ENCODE measurements at places on chromosomes 7 and 10. TPM values are rescaled to one million over a fixed set of nuclear protein-coding genes. Genes with fewer than 3 reads are reported as not detected.

DNA sequence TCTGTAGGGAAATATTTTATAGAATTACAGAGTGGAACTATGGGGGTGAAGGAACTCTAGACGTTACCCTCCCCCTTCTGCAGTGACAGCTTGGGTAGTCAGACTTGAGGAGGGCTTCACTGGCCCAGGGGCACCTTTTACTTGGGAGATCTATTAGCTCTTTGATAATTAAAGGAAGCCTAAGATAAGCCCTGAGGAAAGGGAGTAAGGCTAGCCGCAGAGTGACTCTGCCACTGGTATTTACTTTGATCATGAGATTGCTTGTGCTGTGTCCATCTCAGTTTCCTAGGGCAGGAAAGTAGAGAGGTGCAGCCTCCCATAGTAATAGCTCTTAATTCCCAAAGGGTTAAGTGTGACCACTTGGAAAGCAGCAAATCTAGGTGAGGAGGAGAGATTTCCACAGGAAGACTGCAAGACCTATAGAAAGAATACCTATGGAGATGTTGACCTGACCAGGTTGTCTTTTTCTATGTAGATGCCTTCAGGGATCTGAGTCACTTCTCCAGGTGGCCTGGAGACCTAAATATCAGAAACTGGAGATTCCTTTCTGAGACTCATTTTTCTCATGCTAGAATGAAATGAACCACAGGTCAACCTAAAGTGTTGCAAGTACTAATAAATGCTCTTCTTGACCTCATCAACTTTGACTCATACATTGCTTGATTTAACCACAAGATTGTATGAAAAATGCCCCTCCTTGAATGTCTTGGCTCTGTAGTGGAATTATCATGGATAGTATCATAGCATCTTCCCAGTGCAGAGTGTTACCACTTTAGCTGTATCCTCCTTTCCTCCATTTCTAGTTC, 447.3 kb upstream of the GHITM start:
- DNase-seq = no peak

DNA sequence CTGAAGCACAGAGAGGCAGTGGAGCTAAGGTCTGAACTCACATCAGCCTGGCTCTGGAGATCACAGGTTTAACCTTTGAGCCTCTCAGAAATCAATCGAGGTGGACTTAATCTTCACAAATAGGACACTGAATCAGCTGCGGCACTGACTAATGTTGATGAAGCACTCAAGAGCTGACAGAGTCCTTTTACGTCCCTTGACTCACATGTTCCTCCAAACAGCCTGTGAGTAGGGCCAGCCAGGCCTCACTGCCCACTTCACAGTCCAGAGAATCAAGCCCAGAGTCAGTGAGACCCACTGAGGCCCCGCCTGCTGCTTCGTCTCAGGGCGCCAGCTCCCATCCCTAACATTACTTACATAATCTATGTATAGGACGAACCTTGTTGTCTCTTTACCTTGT, 63.1 kb downstream of the TNS3 start:
- DNase-seq = no peak

GRCh38 chr7:135599471-135599870, 41.8 kb downstream of the NUP205 start:
- no peak for DNase-seq

DNA sequence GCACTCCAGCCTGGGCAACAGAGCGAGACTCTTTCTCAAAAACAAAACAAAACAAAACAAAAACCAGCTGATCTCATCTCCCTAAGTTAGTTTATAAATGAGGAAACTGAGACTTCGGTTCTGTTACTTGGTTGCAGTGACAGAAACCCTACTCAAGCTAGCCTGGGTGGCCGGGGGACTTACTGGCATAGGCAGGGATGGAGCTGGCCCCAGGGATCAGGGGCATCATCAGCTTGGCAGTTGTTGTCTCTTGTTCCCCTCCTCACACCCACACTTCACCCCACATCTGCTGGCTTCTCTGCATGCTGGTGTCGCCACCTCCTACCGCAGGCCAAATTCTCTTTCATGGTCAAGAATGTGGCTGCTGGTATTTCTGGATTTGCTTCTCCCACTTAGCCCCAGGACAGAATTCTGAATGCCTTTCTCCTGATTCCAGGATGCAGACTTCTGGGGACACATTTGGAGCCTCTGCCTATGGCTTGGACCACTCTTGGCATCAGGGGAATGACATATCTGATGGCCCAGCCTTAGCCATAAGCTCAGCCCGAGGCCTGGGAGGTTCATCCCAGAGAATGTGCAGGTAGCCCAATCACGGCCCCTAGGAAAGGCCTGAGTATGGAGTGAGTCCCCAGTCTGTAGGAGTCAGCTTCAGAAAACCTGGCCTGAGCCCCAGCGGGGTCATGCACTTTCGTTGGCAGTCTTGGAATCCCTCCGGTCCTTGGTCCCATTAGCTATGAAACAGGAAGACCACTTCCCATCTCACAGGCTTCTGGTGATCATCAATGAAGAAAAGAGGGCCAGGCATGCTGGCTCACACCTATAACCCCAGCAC, 41.6 kb upstream of the CTBP2 start:
- no peak for DNase-seq

GRCh38 chr10:128898133-128898915, 568.7 kb upstream of the MGMT start:
- DNase-seq = no peak

GRCh38 chr10:127210936-127211466, 14.6 kb upstream of the INSYN2A start:
- DNase-seq = no peak

GRCh38 chr7:47610506-47611044, 28.7 kb upstream of the TNS3 start:
- no peak for DNase-seq

DNA sequence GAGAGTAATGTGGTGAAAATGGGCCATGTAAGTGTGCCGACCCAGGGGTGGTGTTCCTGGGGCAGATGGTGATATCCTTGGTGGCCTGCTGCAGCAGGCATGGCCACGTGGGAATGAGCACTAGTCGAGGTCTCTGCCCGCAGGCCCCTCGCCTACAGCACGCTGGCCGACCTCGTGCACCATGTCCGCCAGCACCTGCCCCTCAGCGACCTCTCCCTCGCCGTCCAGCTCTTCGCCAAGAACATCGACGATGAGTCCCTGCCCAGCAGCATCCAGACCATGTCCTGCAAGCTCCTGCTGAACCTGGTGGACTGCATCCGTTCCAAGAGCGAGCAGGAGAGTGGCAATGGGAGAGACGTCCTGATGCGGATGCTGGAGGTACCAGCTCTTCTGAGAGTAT, 30.3 kb downstream of the TRRAP start:
- DNase-seq = no peak

- no peak for DNase-seq
Observed at GRCh38 chr10:56469482-56469881, 108.4 kb upstream of the ZWINT start.

Gene SLC18A3
- total RNA-seq = not detected

Gene LRGUK
- total RNA-seq = 0.22 TPM

Gene DKK1
- total RNA-seq = not detected

Gene SLC16A9
- 0.89 TPM for total RNA-seq

Gene NODAL
- total RNA-seq = not detected

Gene CDC14C
- total RNA-seq = not detected

Gene FAM221A
- total RNA-seq = 2.6 TPM

Gene GPR26
- not detected for total RNA-seq

All from Right ventricle myocardium inferior (tissue), 1 donor.